M059J (cell line): ENCODE measurements at places on chromosomes 4 and X.

- DNase-seq, result no peak
Observed at GRCh38 chr4:113831457-113831856, 69.9 kb upstream of the CAMK2D start.

GRCh38 chrX:39519030-39519488 lies 578.7 kb downstream of the BCOR start:
- DNase-seq, result peak; percentile 11

DNA sequence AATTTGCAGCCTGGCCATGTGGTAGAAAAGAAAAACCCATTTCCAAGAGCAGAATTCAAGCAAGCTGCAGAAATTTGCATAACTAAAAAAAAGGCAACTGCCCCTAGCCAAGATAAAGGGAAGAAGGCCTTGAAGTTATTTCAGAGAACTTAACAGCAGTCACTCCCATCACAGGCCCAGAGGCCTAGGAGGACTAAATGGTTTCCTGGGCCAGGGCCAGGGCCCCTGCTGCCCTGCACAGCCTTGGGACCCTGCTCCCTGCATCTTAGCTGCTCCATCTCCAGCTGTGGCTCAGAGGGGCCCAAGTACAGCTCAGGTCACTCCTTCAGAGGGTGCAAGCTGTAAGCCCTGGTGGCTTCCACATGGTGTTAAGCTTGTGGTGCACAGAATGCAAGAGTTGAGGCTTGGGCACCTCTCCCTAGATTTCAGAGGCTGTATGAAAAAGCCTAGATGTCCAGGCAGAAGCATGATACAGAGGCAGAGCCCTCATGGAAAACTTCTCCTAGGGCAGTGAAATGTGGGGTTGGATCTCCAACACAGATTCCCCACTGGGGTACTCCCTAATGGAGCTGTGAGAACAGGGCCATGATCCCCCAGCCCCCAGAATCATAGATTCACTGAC lies 6.7 kb upstream of the MID2 start:
- DNase-seq, result no peak

GRCh38 chrX:136055651-136056221 lies 70.5 kb downstream of the SLC9A6 start:
- DNase-seq, result peak; percentile 67

DNA sequence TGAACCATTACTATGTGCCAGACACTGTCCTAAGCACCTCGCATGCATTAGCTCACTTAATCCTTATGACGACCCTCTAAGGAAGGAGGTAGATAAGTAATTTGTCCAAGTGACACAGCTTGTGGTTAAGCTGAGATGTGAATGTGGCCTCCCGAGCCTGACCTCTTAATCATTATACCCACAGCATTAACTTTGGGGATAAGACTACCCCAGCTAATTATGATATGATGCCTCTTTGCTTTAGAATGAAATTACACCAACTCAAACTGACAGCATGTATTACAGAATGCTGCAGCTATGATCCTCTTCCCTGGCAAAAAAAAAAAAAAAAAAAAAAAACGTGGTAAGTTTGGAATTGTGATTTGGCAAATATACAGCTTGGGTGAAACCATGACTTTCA lies 53.5 kb downstream of the APBB2 start:
- DNase-seq, result peak; percentile 83

DNA sequence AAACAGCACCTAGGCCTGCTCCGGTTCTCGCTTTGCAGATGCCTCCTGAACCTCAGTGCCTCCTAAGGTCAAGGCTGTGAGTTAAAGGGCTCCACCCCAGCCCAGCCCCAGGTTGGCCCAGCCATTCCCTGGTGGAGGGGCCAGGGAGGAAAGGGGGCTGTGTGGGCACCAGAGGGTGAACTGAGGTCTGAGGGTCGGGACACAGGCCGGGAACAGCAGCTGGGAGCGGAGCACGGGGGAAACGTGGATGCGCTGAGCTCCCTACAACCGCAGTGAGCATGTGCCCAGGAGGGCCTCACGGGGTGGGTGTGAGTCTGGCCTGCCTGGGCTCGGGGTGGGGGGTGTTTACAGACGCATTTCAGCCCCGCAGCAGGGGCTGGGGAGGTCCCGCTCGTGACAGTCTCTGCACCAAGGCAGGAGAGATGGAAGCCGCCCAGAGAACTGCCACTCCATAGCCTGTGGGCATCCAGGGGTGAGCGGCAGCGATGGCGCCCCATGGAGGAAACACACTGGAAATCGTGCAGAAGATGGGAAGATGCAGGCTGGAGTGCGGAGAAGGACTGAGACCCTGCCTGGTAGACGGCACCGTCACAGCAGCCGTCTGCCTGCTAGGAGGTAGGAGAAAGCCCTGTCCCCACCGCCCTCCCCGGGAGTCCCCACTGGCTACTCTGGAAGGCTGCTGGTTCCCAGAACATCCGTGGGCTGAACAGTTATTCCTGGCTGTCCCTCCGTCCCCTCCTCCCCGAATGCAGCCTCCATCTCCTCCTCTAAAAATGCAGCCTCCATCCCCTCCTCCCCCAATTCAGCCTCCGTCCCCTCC lies 9.9 kb upstream of the SLC25A6 start:
- no peak for DNase-seq

DNA sequence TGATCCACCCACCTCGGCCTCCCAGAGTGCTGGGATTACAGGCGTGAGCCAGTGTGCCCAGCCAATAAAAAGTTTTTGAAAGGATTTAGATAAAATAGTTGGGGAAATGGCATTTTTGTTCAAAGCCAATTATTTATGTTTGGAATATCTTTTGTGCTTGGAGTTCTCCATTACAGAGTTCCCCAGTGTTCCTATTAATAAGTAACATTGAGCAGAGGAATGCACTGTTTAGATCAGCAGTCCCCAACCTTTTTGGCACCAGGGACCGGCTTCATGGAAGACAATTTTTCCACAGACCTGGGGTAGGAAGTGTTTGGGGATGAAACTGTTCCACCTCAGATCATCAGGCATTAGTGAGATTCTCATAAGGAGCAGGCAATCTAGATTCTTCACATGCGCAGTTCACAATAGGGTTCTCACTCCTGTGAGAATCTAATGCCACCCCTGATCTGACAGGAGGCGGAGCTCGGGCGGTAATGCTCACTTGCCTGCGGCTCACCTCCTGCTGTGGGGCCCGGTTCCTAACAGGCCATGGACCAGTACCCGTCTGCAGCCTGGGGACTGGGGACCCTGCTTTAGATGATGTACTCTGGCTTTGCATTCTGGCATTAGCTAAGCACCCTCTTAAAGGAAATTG lies 8.3 kb downstream of the PKD2 start:
- no peak for DNase-seq

DNA sequence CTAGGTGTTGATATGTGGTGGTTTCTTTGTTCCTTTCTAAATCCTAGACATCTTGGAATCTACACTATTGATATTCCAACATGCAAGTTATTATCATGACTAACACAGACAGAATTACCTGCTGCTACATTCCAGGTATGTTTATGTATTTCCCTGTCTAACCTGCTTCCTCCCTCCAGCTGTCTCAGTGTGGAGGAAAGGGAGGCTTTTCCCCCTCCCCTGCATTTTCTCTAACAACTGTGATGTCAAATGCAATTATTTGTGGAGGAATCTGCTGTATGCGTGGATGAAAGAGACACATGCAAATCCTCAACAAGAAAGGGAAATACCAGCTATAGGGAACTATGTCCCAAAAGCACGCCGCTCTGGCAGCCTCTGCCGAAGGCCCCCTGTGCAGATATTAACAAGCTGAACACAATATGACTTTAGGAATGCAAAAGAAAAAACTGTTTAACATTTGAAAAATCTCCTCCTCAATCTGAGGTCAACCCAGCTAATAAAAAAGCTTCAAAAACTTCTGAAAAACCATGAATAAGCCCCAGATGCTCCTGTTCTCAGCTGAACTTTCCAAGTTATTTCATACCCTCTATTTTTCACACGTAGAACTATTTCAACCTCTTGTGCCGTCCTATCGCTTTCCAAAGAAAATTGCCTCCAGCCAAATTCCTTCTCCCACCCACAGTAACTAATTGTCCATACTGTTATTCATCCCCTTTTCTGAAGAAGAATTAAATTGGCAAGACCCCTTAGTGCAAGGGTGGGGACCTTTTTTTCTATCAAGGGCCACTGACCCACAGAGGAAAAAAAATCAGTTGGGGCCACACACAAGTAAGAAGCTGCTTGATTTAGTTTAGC lies 225.1 kb upstream of the GPC4 start:
- no peak for DNase-seq

GRCh38 chr4:183639291-183639690 lies 19.7 kb downstream of the RWDD4 start:
- peak; percentile 9 for DNase-seq

GRCh38 chrX:127943571-127943970 lies 108.6 kb downstream of the ACTRT1 start:
- no peak for DNase-seq

DNA sequence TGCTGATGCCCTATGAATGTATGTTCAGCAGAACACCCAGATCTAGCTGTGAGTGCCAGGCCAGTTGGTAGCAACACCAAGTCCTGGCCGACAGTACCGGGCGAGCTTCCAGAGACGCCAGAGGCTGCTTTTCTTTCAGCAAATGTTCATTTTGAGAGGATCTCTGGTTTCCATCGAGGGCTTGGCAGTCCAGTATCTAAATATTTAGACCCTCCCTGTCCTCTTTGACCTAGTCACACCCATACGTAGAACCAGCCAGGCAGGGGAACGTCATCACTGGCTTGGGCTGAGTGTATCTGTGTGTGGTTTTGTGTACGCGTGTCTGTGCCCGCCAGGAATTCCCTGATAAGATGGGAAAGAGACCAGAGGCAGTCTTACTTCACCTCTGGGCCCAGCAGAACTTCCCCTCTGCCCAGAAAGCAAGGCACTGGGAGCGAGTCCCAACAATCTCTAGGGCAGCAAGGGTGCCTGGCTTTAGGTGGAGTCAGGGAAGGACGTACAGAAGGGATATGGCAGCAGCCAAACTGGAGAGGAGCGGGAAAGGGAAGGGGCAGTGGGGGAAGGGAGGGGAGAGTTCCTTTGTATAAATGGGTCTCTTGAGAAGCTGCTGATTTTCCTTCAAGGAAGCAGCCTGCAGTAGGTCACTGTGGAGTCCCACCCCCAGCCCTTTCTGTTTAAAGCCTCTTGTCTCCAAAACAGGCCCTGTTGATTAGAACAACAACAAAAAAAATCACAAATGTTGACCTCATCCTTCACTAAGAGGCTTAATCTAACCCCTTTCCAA lies 15.0 kb upstream of the ELF4 start:
- DNase-seq, result no peak

DNA sequence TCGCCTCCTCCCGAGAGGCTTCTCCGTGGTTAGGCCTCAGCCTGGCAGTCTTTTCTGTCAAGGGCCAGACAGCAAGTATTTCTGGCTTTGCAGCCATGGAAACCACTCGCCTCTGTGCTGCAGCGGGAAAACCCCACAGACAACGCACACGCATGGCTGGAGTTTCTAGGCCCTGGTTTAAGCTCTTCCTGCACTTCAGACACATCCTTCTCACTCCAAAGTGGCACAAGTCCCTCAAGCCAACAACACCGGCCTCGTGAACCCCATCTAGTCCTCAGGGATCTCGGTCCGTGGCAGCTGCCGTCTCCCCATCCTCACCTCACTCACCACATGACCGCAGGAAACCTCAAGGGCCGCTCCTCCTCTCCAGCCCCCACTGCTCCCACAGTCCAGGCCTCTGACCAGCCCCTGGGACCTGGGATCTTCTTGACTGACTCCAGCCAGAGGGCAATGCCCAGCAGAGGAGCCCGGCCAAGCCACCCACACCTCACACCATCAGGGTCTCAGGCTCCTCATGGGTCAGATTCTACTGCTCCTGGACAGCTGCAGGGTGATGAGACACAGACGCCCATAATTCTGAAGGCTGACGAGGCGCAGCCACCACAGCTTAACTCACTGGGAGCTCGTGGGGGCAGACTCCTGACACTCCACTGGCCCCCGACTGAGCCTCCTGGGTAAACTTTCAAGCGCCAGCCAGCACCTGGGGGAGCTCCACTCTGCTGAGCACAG lies 21.7 kb downstream of the LETM1 start:
- no peak for DNase-seq

DNA sequence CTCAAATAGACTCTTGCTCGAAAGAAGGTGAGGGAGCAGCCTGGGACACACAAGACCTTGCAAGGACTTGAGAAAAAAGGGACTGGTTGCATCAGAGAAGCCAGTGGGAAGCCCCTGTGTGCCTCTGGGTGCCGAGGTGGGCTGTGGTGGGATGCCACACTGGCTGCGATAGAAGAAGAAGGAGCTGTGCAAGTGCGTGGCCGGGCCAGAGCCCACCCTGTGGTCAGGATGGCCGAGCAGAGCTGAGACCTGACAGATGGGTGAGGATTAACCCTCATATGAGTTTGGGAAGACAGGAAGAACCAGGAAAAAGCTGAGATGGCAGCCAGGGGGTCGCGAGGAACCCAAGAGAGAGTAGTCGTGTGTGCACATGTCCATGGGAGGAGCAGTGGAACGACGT lies 44.6 kb upstream of the HGFAC start:
- DNase-seq, result no peak

DNA sequence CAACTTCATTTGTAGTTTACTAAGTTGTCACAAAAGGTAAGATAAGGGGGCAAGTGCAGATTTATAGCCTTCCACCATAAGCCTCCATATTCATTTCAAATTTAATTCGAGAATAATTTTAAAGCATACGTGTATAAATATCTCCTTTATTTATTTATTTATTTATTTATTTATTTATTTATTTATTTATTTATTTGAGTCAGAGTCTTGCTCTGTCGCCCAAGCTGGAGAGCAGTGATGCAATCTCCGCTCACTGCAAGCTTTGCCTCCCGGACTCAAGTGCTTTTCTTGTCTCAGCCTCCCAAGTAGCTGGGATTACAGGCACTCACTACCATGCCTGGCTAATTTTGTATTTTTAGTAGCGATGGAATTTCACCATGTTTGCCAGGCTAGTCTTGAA lies 523.4 kb downstream of the FAT4 start:
- DNase-seq, result no peak

GRCh38 chr4:1155314-1155713 lies 17.1 kb downstream of the SPON2 start:
- no peak for DNase-seq

- DNase-seq, result peak; percentile 43
Observed at GRCh38 chrX:135112096-135112729, 8.1 kb downstream of the ETDB start.

DNA sequence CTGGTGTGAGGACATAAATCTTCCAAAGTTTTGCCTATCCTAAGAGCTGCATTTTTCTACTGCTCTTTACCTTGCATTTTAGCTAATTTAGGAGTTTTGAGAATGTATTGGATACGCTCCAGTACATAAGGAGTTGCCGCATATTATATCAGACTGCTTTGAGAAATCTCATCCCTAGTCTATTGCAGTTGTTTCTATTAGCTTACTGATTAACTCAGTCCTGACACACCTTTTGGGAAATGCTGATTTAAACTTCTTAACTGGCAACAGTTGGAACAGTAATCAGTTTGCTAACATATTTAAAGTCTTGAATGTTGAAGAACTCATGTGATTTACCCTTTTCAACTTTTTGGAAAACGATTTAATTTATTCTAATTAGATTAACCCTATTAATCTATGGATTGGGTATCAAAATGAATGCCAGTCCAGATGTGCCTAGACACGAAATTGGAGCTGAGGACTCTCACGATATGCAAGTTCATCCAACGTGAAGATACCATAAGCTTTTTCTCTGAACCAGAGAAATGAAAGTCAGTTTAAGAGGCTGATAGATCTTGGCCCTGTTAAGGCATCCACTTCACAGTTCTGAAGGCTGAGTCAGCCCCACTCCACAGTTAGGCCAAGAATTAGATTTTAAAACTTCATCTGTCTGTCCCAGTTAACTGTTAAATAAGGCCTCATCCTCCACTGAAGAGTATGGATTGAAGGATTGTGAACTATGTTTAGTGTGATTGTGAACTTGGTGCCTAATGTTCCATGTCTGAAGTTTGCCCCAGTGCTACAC lies 90.0 kb downstream of the MAOA start:
- peak; percentile 9 for DNase-seq
